ENCODE measurements at places on chromosomes 1 and 21.
A peak's percentile ranks its signal among the peaks of the same experiment; 100 is the strongest.

DNA sequence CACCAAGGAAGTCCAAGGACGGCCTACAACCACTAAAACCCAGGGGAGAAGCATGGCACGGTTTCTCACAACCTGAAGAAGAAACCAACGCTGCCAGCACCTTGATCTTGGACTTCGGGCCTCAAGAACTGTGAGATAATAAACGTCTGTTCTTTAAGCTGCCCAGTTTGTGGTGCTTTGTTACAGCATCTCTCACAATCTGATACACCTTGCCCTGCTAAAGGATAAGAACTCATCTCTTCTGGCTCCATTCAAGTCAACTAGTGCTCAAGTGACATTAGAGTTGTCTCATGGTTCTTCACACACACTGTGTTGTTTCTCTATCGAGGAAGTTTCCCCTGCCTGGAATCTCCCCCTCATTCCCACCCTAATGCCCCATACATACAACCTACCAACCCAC is 314.4 kb upstream of the RUNX1 start:
- no peak for DNase-seq

GRCh38 chr1:4755301-4755845 is 101.0 kb downstream of the AJAP1 start:
- peak; percentile 72 for DNase-seq

DNA sequence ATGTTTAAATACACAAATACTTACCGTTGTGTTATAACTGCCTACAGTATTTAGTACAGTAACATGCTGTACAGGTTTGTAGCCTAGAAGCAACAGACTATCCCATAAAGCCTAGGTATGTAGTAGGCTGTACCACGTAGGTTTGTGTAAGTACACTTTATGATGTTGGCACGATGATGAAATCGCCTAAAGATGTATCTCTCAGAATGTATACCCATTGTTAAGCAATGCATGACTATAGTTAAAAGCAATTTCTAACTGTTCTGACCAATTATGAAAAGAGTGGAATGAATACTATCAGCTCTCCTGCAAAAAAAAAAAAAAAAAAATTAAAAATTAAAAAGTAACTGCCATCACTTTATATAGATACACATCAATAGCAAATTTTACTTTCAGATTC is 11.4 kb downstream of the HP1BP3 start:
- no peak for DNase-seq

- no peak for DNase-seq
These were observed 124.5 kb downstream of the GLIS1 start for GRCh38 chr1:53614231-53615021.

GRCh38 chr1:223153177-223154119 is 10.4 kb upstream of the TLR5 start:
- no peak for DNase-seq

- DNase-seq = no peak
These were observed 4.1 kb upstream of the HDGF start for GRCh38 chr1:156755527-156755950.

DNA sequence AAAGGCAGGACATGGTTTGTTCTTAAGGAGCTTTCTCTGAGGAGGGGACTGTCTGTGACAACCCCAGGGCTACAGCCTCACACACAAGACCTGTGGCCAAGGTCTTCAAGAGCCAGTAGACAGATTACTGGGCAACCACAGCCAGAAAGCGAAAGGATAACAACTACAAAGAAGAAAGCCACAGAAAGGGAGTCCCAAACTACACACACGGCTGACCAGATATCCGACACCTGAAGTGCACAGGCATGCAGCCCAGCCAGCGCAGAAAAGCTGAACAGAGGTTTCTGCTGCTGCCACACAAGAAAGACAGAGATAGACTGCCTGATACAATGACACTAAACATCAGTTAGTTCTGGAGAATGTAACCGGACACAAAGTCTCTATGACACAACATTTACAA is 21.4 kb upstream of the NADK start:
- DNase-seq = no peak

DNA sequence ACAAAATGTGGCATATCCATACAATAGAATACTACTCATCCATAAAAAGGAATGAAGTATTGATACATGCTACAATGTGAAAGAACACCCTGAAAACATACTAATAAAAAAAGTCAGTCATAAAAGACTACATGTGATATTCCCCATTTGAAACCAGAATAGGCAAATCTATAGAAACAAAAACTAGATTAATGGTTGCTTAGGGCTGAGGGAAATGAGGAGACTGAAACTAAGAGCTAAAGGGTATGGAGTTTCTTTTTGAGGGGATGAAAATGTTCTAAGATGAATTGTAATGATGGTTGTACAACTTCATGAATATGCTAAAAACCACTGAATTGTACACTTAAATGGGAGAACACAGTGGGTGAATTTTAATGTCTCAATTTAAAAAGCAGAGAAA is 50.9 kb downstream of the ACBD6 start:
- no peak for DNase-seq

GRCh38 chr1:159714529-159714928 is at the start of gene CRP:
Gene CRP, minus strand, starts transcription at chr1:159714589. Its CDS starts 104 bp downstream, at chr1:159714485.
- no peak for DNase-seq

DNA sequence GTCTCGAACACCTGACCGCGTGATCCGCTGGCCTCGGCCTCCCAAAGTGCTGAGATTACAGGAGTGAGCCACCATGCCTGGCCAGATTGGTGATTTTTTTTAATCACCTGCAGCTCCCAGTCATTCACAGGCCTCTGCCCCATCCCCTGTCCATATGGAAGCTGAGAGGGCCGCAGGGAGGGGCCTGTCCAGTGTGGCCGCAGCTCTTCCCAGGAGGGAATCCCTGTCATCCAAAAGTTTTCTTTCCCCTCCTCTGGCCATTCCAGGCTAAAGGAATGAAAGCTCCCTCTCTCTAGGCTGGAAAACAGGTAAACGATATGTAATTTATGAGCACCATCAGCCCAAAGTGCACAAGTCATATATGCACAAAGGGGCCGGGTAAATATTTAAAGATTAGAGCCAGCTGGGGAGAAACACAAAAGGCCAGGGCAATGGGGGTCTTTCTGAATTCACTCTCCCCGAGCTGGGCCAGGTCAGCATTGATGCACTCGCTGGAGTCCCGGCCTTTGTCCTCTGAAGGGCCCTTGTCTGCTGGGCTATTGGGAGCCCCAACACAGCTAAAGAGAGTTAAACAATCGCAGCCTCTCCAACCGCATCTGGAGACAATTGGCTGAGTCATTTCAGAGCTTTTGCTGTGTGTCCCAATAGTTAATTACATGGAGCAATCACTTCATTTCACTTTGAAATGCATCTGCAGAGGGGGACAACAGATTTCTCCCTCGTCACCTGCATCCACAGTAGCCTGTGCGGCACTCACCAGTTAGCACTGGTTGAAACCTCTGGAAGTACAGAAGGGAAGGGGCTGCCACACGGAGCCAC is 3.8 kb upstream of the HES3 start:
- peak; percentile 64 for DNase-seq

DNA sequence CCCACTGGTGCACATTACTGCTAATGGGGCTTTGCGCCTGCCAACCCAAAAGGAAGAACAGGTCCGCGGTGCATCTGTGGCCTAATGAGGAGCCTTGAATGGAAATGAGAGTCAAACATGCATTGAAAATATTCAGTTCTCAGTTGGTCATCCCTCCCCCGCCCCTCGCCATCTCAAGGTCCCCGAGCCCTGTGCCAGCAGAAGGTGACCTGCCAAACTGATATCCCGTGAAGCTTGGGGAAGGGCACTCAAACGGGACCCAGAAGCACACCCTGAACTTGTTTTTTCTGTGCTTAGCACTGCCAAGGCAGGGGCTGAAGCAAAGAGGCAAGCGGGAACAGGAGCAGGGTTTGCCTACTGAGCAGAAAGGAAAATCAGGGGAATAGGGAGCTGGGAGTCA is 67.9 kb upstream of the ZNF648 start:
- no peak for DNase-seq

- DNase-seq = no peak
These were observed 54.9 kb upstream of the C1orf198 start for GRCh38 chr1:230923176-230923575.

- no peak for DNase-seq
These were observed 70.6 kb downstream of the COQ8A start for GRCh38 chr1:227010645-227011044.

- DNase-seq = no peak
These were observed 73.4 kb downstream of the SCCPDH start for GRCh38 chr1:246797597-246797996.

GRCh38 chr1:159911326-159912070 is 11.5 kb upstream of the CFAP45 start:
- DNase-seq = no peak

DNA sequence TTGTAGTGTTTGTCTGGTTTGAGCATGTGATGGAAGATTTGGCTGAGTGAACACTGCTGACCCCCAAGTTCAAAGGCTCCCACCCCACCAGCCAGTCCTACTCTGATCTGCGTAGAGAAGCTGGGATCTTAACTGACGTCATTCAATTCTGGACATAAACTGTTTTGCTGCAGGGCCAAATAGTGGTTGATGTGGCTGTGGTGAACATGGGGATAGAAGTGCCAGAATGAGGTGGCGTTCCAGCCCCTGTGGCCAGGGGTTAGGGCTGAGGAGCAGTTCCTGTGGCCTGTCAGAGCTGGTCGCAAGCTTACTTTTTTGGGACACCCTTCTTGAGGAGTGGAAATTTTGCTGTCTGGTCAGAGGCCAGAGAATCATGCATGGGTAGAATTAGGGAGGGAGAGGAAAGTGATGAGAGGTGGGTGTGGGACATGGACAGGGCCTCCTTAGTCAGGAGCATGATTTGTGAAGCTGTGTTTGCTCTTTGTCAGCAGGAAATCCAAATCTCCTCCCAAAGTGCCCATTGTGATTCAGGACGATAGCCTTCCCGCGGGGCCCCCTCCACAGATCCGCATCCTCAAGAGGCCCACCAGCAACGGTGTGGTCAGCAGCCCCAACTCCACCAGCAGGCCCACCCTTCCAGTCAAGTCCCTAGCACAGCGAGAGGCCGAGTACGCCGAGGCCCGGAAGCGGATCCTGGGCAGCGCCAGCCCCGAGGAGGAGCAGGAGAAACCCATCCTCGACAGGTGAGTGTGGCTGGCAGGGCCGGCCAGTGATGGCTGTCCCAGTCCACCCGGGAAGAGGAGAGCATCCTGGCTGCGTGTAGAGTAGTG is 25.9 kb downstream of the SZRD1 start:
- no peak for DNase-seq

GRCh38 chr1:111669268-111669667 is 49.7 kb downstream of the RAP1A start:
- no peak for DNase-seq

- DNase-seq = no peak
These were observed 279.4 kb downstream of the RGS7 start for GRCh38 chr1:241077386-241078147.

DNA sequence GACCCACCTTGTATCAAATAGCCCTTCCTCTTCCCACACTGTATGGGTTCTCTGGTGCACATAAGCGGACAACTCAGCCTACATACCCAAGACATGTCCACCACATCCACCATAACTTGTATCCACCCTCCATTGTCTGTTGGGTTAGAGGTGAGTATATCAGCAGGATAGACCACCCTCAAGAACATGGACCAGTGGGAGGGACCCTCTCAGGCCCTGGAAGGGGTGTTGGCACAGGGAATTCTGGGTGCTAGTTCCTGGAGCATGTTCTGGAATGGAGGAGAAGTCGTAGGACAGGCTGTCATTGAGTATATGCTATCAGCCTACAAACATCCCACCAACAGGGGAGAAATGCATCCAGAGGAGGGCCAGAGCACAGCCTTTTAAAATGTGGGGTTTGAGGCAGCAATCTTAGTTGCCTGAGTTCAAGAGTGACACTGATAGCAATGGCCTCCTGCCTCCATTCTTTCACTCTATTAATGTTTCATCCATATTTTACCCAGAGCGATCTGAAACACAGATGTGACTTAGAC is 7.5 kb downstream of the CD55 start:
- no peak for DNase-seq

DNA sequence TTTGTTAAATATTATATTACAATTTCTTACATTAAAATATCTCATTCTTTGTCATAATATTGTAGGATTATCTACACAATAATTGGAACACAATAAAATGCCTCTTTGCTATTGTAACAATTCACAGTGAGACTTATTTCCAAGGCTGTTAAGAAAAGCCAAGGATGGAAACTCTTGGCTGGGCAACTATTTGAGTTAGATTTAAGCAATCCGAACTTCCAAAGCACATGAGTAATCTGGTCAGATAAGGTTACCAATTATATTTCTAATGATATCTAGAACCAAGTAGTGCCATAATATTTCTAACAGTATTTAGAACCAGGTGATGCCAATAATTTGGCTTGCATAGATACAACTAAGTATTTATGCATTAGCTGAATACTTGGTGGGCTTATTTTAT is 154.7 kb upstream of the KCNK2 start:
- no peak for DNase-seq

DNA sequence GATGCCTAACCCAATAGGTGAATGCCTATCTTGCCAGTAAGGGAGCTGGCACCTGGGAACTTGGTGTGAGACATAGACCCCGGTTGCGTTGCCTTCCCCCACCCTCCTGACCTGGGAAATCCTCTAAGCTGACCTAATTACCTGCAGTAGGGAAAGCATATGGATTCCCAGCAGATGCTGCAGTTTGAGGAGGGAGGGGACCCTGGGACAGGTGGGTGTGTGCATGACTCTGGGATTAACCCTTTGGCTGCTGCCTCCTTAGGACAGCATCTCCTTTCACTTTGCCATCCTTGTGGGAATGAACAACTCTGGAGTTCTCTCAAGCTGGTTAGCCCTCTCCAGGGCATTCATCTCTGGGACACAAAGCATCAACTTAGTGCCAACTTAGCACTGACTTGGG is 16.4 kb upstream of the NFASC start:
- DNase-seq = no peak

- no peak for DNase-seq
These were observed 52.2 kb upstream of the PRDX6 start for GRCh38 chr1:173424782-173425407.

GRCh38 chr1:109304226-109304920 is 2.4 kb downstream of the MYBPHL start:
- DNase-seq = no peak

GRCh38 chr1:2541619-2542245 is 11.7 kb upstream of the HES5 start:
- peak; percentile 80 for DNase-seq

GRCh38 chr21:37496972-37497371 is 130.4 kb downstream of the DYRK1A start:
- no peak for DNase-seq

GRCh38 chr1:20172033-20172590 is 13.8 kb upstream of the UBXN10 start:
- DNase-seq = no peak

DNA sequence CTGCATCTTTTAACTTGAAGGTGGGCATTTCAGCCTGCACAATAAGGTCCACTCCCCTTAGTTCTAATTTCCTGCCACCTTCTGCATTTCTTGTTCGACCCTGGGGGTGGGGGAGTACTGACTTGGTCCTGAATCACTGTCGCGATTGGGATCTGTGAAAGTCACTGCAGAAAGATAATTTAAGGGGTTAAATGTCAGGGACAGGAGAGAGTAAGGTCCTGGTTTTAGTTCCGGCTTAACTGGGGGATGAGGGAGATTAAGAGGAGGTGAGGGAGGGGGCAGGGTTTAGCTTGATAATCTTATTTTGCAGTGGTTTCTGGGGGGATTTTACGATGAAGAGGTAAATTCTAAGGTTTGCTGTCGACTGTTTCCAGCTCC is 128.1 kb downstream of the MRPS6 start:
- DNase-seq = no peak

GRCh38 chr1:20484519-20485462 is 1.2 kb downstream of the CAMK2N1 start:
- peak; percentile 60 for DNase-seq

- no peak for DNase-seq
These were observed 76.6 kb downstream of the UBE2U start for GRCh38 chr1:64280001-64280400.

GRCh38 chr1:244075247-244075722 is 24.2 kb downstream of the ZBTB18 start:
- DNase-seq = no peak

All from NCI-H345 (cell line).